ENCODE measurements at places on chromosomes 4 and X. TPM values are rescaled to one million over a fixed set of nuclear protein-coding genes. Genes with fewer than 3 reads are reported as not detected.
A peak's percentile ranks its signal among the peaks of the same experiment; 100 is the strongest.

GRCh38 chr4:57042711-57043169, 64.0 kb downstream of the POLR2B start:
- peak overlapping the region; percentile 31 for H3K27ac ChIP-seq
- H3K27me3 ChIP-seq = no peaks in the 10 kb centered on the region
- peaks cover 5% of the 10 kb centered on the region for H3K36me3 ChIP-seq
- peaks cover 22% of the 10 kb centered on the region for H3K4me1 ChIP-seq
- no peak overlapping the region for H3K4me3 ChIP-seq

- no peak overlapping the region for H3K27ac ChIP-seq
- no peaks in the 10 kb centered on the region for H3K36me3 ChIP-seq
- no peak overlapping the region for H3K4me3 ChIP-seq
- DNase-seq = peak; percentile 33
These were observed 9.7 kb downstream of the JADE1 start for GRCh38 chr4:128819082-128819742.

DNA sequence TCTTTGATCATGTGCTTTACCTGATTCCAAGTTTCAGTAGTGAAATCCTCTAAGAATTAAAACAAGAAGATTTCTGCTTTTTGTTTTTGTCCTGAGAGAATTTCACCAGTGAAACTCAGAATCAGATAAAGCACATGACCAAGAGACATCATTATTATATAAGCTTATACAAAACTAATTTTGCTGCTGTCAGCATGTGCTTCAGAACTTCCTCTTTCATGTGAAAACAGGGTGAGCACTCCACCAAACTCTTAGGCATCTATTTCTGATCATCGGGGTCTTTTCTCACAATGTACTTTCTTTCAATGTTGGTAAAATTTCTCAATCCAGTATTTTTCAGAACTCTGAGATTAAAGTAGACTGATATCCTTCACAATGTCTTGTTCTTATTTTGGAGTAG, 152.1 kb downstream of the SLC39A8 start:
- no peak overlapping the region for H3K27ac ChIP-seq
- no peaks in the 10 kb centered on the region for H3K36me3 ChIP-seq
- no peaks in the 10 kb centered on the region for H3K27me3 ChIP-seq
- H3K4me3 ChIP-seq = no peak overlapping the region
- H3K4me1 ChIP-seq = no peaks in the 10 kb centered on the region
- DNase-seq = no peak

DNA sequence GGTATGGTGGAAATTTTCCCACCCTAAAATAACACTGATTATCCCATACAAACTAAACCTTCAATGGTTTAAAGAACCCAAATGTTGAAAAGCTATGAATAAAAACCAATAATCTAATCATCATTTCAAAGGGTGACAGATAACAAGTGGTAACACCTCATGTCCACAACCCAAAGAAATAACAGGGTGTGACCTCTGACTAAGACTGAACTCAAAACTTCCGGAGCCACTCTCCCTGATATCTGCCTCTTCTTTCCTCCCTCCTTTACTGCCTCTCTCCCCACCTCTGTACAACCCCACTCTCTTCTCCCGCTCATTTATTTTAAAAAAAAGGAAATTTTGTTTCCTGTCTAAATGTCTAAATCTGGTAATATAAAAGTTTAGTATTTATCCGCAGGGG, 11.5 kb downstream of the FBXW7 start:
- H3K4me3 ChIP-seq = no peak overlapping the region
- DNase-seq = no peak
- H3K27ac ChIP-seq = no peak overlapping the region

- H3K36me3 ChIP-seq = no peaks in the 10 kb centered on the region
- peaks cover 6% of the 10 kb centered on the region for H3K27me3 ChIP-seq
- no peak overlapping the region for H3K27ac ChIP-seq
- no peak for DNase-seq
- no peak overlapping the region for H3K4me3 ChIP-seq
- H3K4me1 ChIP-seq = no peaks in the 10 kb centered on the region
These were observed 153.7 kb downstream of the RTL9 start for GRCh38 chrX:110512341-110512740.

DNA sequence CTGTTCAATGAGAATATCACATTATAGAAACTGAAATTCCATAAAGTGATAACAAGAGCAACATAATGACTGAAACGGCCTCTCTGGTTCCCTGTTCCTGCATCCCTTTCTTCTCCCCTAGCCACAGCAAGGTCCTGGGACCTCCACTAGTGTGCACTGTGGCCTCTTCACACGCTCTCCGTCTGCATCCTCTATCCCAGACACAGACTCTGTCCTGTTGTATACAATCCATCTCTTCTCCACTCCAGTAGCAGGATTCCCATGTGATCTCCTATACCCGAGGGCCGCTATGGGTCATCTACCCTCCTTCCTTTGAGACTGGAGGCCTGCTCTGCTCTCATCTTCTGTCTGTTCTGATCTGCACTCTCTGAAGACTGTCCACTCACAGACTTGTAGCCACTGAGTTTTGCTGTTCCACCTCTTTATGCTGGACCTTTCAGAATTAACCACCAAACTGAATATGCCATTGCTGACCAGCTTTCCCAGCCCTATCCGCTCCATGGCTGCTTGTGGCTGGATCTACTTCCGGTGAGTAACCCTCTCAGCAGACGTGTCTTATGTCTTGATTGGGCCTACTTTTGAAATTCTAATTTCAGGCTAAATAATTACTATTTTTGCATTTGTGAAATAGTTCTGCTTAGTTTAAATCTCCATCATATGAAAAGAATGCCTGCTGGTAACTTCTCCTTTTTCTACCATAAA, 105.1 kb upstream of the NAP1L5 start:
- H3K4me1 ChIP-seq = peaks cover 2% of the 10 kb centered on the region
- DNase-seq = peak; percentile 34
- H3K4me3 ChIP-seq = no peak overlapping the region
- H3K27me3 ChIP-seq = no peaks in the 10 kb centered on the region
- peak overlapping the region; percentile 26 for H3K27ac ChIP-seq

GRCh38 chrX:47633689-47634590, 4.2 kb upstream of the CFP start:
- no peak overlapping the region for H3K4me3 ChIP-seq
- DNase-seq = peak; percentile 24
- H3K27me3 ChIP-seq = no peaks in the 10 kb centered on the region
- H3K27ac ChIP-seq = no peak overlapping the region
- peaks cover 29% of the 10 kb centered on the region for H3K36me3 ChIP-seq
- H3K4me1 ChIP-seq = no peaks in the 10 kb centered on the region

The SSX1 gene
- polyA plus RNA-seq = not detected

The SHROOM2 gene
- 14.6 TPM for polyA plus RNA-seq

The NAP1L2 gene
- polyA plus RNA-seq = 0.03 TPM

The PLAC1 gene
- 0.65 TPM for polyA plus RNA-seq

The SSX4 gene
- polyA plus RNA-seq = not detected

The FRAS1 gene
- polyA plus RNA-seq = 0.01 TPM

All from IMR-90 (cell line).